ENCODE measurements at places on chromosomes 4 and X.

DNA sequence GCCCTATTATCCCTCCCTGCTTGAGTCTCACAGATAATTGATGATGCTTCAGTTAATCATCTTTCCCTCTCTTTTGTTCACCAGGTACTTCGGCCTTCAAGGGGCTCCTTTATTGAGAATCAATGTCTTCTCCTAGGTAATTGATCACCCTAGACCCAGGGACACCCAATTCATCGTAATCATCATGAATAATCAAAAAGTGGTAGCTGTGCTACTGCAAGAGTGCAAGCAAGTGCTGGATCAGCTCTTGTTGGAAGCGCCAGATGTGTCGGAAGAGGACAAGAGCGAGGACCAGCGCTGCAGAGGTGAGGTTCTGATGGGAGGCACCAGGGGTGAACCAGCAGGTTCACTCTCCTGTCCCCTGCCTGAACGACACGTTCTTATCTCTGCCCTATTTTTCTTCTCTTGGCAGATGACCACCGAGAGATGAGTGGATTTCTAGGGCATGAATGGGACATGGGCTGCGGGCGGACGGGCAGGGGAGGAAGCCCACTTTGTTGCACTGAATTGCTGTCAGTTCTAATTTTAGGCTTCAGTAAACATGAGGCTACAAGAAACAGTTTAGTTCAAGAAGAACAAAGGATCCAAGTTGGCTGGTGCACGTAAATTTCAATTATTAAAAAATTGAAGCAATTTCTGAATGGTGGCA lies 80.5 kb downstream of the ALPK1 start:
- DNase-seq, result no peak

DNA sequence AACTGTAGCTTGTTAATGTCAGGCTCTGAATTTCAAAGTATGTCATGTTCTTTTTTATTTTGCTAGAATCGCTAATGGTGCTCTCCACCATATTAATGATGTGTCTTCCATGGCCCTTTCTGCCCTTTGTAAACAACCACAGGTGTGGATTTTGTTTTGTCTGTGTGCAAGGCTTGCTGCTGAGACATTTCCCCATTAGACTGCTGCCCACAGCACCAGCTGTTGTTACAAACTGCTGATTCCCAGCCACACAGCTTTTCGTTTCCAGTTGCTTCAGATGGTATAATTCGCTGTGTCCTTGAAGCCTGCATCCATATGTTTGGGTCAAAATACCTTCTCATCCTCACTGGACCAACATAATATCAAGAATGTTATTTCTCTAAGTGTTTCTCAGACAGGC lies 32.8 kb downstream of the KCNIP4 start:
- no peak for DNase-seq

GRCh38 chrX:19758539-19758938 lies 128.9 kb downstream of the SH3KBP1 start:
- no peak for DNase-seq

DNA sequence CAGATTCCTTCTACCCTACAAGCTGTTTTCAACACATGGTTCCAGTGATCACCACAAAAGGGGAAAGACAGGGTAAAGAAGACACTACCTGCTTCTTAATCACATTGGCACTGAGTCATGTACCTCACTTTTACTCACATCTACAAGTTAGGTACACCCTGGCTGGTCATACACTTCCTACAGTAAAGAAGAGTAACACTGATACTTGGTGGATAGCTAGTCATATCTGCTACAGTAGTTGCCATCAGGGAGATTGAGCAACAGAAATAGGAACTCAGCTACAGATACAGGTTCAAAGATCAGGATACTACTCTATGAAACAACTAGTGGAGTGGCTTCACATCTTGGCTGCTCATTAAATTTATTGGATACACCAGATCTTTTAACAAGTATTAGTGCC lies 105.4 kb upstream of the DIAPH2 start:
- DNase-seq, result no peak

DNA sequence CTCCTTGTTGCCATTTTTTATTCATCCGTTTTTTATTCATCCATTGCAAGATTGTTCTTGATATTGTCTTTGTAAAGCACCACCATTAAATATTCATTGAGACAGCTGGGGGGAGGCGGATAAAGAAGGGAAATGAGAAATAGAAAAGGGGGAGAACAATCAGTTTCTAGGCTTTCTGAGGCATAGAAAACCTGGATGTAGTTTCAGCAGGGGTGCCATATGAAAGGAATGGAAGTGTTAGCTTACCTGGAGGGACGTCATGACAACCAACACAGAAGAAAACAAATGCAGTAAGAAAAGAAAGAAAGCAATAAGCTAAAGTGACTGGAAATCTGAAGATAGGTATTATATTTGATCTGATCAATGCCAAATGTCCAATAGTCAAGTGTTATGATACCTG lies 276.1 kb downstream of the GASK1B start:
- DNase-seq, result no peak

GRCh38 chr4:27916452-27917184 lies 1056.0 kb downstream of the STIM2 start:
- no peak for DNase-seq

- no peak for DNase-seq
Observed at GRCh38 chrX:72041176-72041575, 90.5 kb downstream of the RTL5 start.

GRCh38 chrX:143632625-143633410 lies 3.1 kb downstream of the SLITRK4 start:
- no peak for DNase-seq

DNA sequence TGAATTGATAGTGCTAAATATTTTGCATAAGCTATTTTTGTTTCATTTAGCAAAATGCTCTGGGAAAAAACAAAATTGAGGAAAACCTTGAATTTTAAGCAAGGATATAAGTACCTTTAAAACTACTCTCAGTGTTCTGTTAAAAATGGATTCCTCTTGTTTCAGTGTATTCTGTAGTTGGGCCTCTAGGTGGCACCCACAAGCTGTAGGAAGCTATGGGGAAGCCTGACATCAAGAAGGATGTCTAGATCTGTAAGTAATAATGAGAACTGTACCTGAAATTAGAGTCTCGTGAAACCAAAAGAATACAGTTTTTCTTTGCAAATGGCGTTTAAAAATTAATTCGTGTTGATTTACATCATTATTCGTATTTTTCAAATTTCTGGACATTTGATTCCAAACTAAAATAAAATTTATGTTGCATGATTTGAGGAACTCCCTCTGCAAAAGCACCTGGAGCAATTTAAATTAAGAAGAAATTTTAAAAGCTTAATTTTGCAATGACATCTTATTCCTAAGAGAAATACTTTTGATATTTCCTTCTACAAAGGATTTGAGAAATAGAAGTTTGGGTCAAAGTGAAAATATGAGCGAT lies 51.2 kb downstream of the TMPRSS11E start:
- no peak for DNase-seq

- no peak for DNase-seq
Observed at GRCh38 chrX:110734894-110735541, 60.6 kb downstream of the CHRDL1 start.

GRCh38 chr4:72286910-72287309 lies 255.1 kb downstream of the NPFFR2 start:
- DNase-seq, result no peak

GRCh38 chr4:26131711-26132110 lies 189.1 kb upstream of the RBPJ start:
- DNase-seq, result no peak

GRCh38 chr4:14917298-14917633 lies 85.0 kb upstream of the CPEB2 start:
- DNase-seq, result no peak

DNA sequence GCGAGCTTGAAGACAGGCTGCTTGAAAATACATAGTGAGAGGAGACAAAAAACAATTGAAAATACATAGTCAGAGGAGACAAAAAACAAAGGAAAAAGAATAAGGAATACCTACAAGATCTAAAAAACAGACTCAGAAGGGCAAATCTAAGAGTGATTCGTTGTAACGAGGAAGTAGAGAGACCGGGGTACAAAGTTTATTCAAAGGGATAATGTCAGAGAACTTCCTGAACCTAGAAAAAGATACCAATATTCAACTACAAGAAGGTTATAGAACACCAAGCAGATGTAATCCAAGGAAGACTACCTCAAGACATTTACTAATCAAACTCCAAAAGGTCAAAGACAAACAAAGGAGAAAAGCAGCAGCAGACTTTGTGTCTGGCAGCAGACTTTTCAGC lies 165.6 kb downstream of the NEK1 start:
- DNase-seq, result no peak

DNA sequence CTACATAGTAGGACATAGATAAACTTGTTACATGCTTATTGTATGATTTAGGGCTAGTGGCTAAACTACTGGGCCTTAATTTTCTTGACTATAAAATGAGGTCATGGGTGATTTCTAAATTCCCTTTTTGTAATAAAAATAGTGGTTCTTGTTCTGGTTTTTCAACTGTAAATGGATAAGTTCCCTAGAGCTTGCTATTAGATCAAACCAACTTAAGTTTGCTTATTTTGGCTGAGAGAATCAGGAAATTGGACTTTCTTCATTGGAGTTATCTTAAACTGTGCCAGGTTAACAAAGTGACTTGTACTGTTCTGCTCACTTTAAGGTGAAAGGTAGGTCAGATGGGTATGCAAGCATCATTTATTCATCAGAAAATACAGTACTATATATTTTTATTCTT lies 78.3 kb downstream of the PDLIM5 start:
- DNase-seq, result no peak

- DNase-seq, result no peak
Observed at GRCh38 chr4:112247021-112247420, 15.4 kb downstream of the AP1AR start.

- DNase-seq, result no peak
Observed at GRCh38 chr4:43607827-43608461, 715.4 kb downstream of the GRXCR1 start.

- no peak for DNase-seq
Observed at GRCh38 chr4:83810428-83810827, 274.5 kb downstream of the GPAT3 start.

DNA sequence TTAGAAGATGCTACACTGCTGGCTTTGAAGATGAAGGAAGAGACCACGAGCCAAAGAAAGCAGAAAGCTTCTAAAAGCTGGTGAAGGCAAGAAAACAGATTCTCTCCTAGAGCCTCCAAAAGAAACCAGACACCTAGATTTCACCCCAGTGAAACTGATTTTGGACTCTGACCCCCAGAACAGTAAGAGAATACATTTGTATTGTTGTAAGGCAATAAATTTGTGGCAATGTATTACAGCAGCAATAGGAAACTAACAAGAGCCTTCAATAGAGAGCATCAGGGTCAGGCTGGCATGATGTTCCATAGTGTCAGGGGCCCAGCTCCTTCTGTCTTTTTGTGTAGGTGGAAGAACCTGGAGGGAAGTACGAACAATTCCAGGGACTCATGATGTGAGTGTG lies 6.0 kb upstream of the TEC start:
- DNase-seq, result no peak

- DNase-seq, result no peak
Observed at GRCh38 chr4:54837576-54838140, 179.9 kb downstream of the KIT start.

DNA sequence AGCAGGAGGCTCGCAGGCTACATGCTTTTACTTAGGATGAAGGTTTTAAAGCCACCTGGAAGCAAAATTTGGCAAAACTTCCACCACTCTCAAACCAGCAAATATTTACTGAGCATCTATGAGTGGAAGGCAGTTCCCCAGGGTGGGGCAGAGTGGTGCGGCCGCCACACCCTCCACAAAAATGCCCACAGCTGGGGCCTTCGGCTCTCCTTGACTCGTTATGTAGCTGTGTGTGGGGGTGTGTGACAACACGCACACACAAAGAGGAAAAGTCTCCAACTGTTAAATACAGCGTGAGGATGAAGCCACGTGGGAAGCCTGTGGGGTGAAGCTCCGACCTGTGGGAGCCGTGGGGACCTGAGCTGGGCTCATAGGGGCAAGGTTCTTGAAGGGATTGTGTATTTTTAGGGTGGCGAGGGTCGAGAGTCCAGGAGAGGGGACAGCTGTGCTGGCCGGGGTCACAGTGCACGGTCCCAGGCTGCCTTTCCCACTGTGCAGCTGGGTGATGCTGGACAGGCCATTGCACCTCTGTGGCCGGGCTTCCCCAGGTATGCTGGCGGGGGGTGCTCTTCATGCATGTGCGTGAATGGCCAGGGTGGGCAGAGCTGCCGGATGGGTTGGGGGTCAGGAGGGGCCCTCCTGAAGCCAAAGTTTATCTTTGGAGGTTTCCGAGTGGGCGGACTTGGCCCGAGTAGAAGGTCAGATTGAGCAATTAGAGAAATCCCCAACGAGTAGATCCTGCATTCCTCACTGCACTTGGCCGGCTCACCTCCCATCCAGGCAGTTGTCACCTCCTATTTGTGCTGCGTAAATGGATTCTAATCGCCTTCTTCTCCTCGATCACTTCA lies 25.4 kb downstream of the SORCS2 start:
- no peak for DNase-seq

DNA sequence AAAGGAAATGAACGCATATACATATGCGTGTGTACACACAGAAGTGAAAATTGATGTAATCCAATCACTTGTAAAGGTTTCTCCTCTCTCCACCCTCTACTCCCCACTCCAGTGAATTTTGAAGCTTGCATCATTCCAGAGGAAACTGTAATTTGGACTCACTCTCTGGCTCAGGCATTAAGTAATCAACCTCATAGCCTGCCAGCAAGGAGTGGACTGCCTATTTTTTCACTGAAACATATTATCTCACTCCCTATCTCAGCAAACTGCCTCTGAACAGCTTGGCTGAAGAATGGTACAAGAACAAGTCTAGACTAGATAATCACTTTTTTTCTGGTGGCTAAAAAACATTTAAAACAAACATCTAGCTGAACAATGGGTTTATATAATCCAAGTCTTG lies 124.2 kb downstream of the C4orf51 start:
- no peak for DNase-seq

GRCh38 chrX:72131317-72132294 lies at the start of gene RTL5:
TSS of gene RTL5 (minus strand) at chrX:72131915.
- peak; percentile 69 for DNase-seq

DNA sequence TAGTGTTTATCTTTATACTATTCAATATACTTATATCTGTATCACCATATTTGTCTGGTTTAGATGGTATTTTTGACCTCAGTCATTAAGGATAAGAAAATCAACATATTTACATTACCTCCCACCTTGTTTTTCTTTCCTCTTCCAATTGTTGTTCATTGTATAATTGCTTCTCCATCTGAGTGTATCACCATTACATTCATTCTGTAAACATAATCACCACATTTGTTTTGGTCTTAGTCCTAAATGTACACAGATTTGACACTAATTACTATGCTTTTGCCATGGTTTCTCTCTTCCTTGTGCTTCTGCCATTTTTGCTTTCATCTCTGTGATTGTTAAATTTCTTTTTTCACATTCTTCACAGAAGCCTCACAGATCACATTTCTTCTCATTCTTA lies 12.7 kb downstream of the ARMCX6 start:
- DNase-seq, result no peak

GRCh38 chrX:24424948-24425347 lies 40.1 kb upstream of the PDK3 start:
- DNase-seq, result no peak
